Fibroblast of skin of left biceps (primary cell): ENCODE measurements at places on chromosomes 1 and 21.

GRCh38 chr1:23756676-23757075, 13.4 kb downstream of the ELOA start:
- no peak for DNase-seq

- no peak for DNase-seq
These were observed 45.1 kb downstream of the CAPN8 start for GRCh38 chr1:223620297-223620897.

- no peak for DNase-seq
These were observed 18.9 kb downstream of the ALDH9A1 start for GRCh38 chr1:165679282-165680036.

GRCh38 chr1:59329412-59330053, 32.6 kb downstream of the FGGY start:
- DNase-seq = no peak

DNA sequence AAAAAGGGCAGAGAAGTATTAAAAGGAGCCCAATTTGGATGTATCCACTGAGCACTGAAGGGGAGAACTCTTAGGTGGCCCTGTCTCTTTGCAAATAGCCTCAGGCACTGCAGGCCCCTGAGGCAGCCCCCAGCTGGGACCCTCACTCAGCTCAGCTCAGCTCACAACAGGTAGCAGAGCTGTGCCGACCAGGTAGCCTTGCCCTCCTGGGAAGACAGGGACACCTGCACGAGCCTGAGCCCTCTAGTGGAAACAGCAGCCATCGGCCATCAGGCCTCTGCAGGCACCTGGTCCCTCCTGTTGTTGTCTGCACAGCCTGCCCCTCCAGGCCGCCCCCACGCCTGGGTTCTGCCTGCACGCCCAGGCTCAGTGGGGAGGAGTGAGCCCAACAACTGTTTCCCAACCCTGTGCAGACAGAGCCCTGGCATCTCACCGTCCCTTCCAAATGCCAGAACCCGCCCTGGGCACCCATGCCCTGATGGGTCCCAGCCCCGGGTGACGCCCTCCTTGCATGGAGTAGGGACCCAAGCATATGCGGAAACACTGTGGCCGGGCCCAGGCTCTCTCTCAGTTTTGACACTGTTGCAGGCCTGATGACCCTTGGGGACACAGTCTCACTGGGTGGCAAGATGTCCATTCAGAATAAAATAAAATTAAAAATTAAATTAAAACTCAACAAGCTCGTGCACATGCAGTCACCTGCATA, 60.0 kb upstream of the AJAP1 start:
- DNase-seq = no peak
